Purkinje cell (primary cell): ENCODE measurements at places on chromosomes 3 and 15. TPM values are rescaled to one million over a fixed set of nuclear protein-coding genes. Genes with fewer than 3 reads are reported as not detected.

The OCA2 gene
- 0.11 TPM in 1 of 2 replicates, not detected in the other for polyA plus RNA-seq

The ABTB1 gene
- 0.32 and 3.7 TPM in 2 replicates for polyA plus RNA-seq

The USP13 gene
- 4.0 and 4.8 TPM in 2 replicates for polyA plus RNA-seq

The GPR160 gene
- polyA plus RNA-seq, result 0.16 and 1.3 TPM in 2 replicates

The C3orf22 gene
- not detected in 2 replicates for polyA plus RNA-seq

The GOLGA8M gene
- not detected in 2 replicates for polyA plus RNA-seq

The BFSP2 gene
- polyA plus RNA-seq, result not detected in 2 replicates

The DPPA2 gene
- not detected in 2 replicates for polyA plus RNA-seq

The CLDN11 gene
- polyA plus RNA-seq, result 0.55 and 4.3 TPM in 2 replicates

The CX3CR1 gene
- 0.43 TPM in 1 of 2 replicates, not detected in the other for polyA plus RNA-seq

The GOLGA8J gene
- polyA plus RNA-seq, result not detected in 2 replicates

The ITIH1 gene
- not detected in 2 replicates for polyA plus RNA-seq

The COL6A5 gene
- polyA plus RNA-seq, result not detected in 2 replicates

The SLC35G2 gene
- 115 and 122 TPM in 2 replicates for polyA plus RNA-seq

The MITF gene
- polyA plus RNA-seq, result 1.4 and 3.9 TPM in 2 replicates

The EPHB1 gene
- 1.4 and 1.5 TPM in 2 replicates for polyA plus RNA-seq

The UBE2E2 gene
- polyA plus RNA-seq, result 72.2 and 104 TPM in 2 replicates

The PEX11A gene
- polyA plus RNA-seq, result 0.38 and 5.9 TPM in 2 replicates

The C3orf20 gene
- polyA plus RNA-seq, result not detected in 2 replicates
